Activated T-cell treated with anti-CD3 and anti-CD28 coated beads for 48 hours (primary cell): ENCODE measurements at places on chromosomes 13 and 19.

DNA sequence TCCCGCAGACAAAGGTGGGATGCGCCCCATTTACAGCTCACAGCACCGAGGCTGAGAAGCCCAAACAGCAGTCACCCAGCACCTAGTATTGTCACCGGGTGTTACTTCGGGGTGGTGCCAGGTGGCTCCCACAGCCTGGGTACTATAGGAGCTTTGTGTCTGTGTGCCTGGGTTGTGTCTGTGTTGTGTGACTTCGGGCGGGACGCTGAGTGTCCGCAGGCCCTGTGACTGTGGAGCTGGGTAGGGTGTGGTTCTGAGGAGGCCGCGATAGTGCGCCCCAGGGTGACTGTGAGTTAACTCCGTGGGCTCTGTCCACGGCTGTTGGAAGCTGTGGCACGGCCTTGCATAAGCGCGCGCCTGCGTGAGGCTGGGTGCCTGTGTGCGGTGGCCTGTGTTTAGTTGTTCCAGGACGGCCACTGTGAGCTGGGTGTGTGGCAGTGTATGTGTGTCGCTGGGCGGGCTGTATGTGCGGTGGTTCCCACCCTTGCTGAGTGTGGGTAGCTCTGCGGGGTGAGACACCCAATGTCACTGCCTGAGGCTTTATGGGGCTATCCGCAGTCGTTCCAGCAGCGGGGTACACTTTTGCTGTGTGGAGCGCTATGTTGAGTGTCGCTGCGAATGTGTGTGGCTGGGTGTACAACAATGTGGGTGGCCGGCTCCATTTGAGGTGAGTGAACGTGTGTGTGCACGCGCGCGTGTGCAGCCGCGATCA, 559 bp upstream of the SSBP4 start:
- no peak for DNase-seq

DNA sequence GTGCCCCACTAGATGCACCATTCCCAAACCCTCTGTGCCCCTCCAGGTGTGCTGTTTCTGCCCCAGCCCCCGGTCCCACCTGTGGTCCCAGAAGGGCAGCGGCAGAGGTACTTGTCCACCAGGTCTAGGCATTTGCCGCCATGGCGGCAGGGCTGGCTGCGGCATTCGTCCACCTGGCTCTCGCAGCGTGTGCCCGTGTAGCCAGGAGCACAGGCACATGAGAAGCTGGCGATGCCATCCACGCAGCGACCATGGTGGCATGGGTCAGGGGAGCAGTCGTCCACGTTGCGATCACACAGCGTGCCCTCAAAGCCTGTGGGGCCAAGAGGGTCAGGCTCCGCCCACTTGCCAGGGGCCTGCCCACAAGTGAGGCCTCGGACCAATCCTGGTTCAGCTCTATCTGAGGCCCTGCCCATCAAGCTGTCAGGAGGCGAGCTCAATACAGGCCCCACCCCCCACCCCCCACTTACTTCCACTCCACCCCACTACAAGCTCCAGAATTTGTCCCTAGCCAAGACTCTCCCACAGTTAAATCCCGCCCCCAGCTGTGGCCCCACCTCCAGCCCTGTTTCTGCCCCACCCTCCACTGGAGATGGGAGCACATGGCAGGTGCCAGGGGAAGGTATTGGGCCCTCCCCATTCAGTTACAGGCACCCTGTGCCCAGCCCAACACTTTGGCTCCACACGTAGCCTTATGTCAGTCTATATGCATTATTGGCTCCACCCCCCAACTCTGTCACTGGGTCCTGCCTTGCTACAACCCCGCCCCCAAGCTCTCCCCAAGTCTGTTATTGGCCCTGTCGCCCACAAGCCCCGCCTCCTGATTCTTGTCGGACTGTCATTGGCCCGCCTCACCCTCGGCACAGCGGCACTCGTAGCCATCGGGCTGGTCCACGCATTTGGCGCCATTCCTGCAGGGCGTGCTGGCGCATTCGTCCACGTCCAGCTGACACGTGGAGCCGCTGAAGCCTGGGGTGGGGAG, 13.5 kb downstream of the NOTCH3 start:
- DNase-seq, result no peak

GRCh38 chr19:30309905-30310601, 62.1 kb upstream of the ZNF536 start:
- no peak for DNase-seq

DNA sequence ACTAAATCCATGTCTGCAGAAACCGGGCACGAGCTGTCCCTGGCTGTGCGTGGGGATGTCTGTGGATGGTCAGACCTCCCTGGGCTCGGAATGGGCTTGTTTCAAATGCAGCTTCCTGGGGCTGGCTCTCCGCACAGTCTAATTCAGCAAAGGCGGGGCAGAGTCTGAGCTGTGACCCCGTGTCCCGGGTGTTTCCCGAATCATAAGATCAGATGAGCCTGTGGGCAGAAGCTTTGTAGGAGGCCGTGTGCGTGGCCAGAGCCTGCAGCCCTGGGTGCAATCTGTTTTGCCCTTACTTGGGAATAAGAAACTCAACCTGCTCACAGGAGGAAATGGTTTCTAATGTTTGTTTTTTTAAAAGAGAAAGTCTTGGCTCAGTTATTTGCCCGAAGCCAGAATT, 13.9 kb upstream of the GNA11 start:
- no peak for DNase-seq

- no peak for DNase-seq
Measured at GRCh38 chr13:31846961-31847752, 107.8 kb downstream of the RXFP2 start.

DNA sequence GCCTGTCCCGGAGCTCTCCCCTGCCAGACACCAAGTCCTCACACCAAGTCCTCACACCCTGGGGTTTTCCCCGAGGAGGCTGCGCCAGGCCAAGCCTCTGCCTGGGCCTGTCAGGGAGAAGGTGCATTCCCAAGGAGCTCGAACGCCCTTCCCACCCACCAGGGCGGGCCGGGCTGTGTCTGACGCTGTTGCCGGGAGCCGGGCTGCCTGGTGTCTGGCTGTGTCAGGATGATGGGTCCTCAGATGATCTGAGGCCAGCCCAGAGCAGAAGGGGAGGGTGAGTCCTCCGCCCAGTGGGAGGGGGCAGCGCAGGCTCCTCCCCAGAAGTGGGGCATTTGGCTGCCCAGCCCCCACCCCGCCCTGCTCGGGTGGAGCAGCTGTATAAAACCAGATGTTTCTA, 2.3 kb upstream of the HAS1 start:
- no peak for DNase-seq

DNA sequence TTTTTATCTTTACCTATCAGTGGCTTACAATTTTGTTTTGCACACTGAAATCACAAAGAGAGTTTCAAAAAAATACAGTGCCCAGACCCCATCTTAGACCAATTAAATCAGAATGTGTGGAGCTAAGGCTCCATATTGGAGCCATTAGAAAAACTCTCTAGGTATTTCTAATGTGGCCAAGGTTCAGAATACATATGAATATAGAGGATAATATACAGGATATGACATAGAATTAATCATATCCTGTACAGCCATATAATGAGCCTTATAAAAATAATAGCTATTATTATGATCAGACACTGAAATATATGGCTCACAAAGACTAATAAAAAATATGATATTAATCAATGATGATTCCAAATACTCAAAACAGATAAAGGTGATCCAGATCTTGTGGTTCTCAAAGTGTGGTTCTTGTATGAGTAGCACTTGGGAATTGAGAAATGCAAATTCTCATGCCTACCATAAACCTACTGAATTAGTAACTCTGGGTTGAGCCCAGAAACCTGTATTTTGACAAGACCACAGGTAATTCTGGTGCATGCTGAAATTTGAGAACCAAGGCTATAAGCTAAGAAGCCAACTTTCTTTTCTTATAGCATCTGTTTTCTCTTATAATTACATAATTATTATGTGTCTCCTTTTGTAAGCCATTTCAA, 408.0 kb downstream of the DIAPH3 start:
- DNase-seq, result no peak

- DNase-seq, result no peak
Measured at GRCh38 chr13:85236413-85236812, 562.8 kb downstream of the SLITRK6 start.

- no peak for DNase-seq
Measured at GRCh38 chr19:46197314-46198070, 32.0 kb upstream of the IGFL1 start.

DNA sequence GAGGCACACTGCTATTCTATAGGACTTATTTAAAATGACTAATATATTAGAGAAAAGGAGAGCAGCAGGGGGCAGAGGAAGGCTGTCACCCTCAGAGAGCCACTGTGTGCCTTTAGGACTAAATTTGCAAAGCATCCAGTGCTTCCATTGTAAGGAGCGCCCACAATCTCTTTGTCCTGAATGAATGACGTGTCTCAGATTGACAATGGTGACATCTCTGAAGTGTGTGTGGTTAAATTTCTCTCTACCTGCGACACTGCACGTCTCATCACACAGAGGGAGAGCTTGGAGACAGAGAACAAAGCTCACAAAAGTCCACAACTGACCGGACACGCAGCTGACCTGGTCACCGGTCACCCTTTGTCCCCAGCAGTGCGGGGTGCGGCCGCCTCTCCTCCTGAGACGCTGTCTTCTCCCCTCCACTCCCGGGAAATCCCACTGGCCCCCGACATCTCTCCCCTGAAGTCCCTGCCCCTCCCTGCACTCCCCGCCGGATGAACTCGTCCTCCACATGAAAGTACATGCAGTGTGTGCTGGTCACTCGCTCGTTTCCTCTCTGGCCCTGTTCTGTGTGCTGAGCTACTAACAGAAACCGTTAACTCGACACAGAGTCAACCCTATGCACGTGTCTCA, 107.2 kb downstream of the RAB20 start:
- DNase-seq, result no peak

DNA sequence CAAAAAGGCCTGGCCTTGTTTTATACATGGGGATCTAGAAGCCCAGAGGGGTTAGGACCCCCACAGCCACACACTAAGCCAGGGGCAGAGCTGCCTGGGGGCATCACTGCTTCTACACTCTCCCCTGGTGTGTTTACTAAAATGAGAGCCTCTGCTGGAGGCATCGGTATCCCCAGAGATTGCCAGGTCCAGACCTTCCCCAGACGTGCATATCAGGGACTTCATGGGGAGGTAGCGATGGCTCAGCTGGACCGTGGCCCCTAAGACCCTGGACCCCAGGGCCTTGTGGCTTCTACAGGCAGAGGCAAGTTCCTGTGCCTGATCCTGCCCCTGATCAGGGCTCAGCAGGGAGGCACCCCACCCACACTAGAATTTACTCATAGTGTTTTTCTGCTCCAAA, 13.5 kb downstream of the CLPTM1 start:
- no peak for DNase-seq

- no peak for DNase-seq
Measured at GRCh38 chr19:24049537-24049936, 37.5 kb upstream of the ZNF254 start.

- no peak for DNase-seq
Measured at GRCh38 chr19:45782820-45783785, 813 bp upstream of the DMPK start.

- DNase-seq, result no peak
Measured at GRCh38 chr13:24146961-24147569, 13.5 kb upstream of the SPATA13 start.
